Natural killer cell treated with Interleukin-12 subunit alpha and Interleukin-12 subunit beta and Interleukin-15 and Interleukin-18, amount 100 ng/mL, for 72 hours (primary cell): ENCODE measurements at places on chromosomes 5 and 9. TPM values are rescaled to one million over a fixed set of nuclear protein-coding genes. Genes with fewer than 3 reads are reported as not detected.

DNA sequence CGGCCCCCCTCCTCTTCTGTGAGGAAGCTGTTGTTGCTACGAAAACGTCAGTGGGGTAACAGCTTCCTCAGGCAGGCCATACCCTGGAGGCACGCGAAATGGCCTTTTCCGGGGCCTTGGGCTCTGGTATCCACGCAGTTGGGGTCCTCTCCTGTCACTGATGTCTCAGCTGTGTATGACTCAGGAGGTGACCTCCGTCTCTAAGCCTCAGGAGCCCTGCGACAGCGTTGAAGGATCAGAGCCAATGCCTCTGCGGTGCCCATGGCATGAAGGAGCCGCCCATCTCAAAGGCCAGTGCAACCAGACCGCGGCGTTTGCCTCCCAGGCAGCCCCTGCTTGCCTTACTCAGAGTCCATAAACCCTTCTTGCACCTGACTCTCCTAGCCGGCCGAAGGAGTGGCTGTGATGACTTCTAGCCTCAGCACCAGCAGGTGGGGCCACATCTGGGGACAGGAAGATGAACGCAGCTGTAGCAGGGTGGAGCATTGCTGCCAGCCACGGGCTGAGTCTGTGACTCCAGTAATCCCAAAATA is 1.0 kb upstream of the MXD3 start:
- peak overlapping the region; percentile 96 for H3K4me3 ChIP-seq
- no peaks in the 10 kb centered on the region for H3K36me3 ChIP-seq
- DNase-seq = no peak
- H3K27me3 ChIP-seq = no peaks in the 10 kb centered on the region
- peaks cover 30% of the 10 kb centered on the region for H3K4me1 ChIP-seq
- peak overlapping the region; percentile 71 for H3K27ac ChIP-seq

DNA sequence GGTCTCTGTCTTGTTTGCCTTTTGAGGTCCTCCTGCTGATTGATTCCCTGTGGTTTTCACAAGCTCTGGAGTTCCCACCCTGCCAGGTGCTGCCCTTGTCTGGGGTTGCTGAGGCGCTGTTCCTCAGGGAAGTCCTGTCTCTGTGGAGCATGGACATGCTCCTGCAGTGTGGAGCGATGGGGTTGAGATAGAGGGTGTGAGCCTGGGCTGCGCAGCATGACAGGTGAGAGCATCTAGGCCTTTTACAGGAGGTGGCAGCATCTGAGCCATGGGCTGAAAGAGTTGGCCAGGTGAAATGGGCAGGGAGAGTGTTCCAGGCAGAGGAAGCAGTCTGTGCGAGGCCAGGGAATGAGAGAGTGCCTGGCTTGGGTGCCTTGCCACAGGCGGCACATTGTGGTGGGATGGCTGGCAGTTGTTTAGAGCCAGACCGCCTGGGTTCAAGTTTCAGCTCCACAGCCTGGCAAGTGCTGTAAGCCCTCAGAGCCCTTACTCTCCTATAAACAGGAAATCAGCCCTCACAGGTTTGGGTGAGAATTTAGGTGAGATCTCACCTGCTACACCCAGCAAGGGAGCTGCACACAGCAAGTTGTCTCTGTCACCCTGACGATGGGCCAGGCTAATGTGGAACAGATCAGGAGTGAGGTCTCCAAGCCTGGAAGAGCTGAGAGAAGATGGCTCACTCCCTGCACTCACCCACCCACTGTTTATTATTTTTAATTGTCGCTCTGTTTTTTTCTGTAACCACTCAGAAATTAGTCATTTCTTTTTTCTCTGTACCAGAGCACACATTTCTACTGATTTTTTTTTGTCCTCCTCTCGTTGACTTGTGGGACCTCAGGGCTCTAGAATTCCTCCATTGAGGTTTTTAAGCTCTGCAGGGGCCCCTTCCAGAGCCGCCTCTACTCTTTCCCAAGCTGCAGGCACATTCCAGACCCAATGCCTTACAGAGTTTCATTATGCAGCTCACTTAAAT is 19.6 kb downstream of the TCOF1 start:
- H3K27me3 ChIP-seq = no peaks in the 10 kb centered on the region
- no peak overlapping the region for H3K4me3 ChIP-seq
- peak overlapping the region; percentile 81 for H3K27ac ChIP-seq
- peaks cover 20% of the 10 kb centered on the region for H3K36me3 ChIP-seq
- peaks cover 13% of the 10 kb centered on the region for H3K4me1 ChIP-seq

- no peaks in the 10 kb centered on the region for H3K27me3 ChIP-seq
- peaks cover 15% of the 10 kb centered on the region for H3K4me1 ChIP-seq
- no peak overlapping the region for H3K27ac ChIP-seq
- no peak overlapping the region for H3K4me3 ChIP-seq
- no peak for DNase-seq
Measured at GRCh38 chr9:36162211-36162738, 6.9 kb upstream of the CCIN start.

DNA sequence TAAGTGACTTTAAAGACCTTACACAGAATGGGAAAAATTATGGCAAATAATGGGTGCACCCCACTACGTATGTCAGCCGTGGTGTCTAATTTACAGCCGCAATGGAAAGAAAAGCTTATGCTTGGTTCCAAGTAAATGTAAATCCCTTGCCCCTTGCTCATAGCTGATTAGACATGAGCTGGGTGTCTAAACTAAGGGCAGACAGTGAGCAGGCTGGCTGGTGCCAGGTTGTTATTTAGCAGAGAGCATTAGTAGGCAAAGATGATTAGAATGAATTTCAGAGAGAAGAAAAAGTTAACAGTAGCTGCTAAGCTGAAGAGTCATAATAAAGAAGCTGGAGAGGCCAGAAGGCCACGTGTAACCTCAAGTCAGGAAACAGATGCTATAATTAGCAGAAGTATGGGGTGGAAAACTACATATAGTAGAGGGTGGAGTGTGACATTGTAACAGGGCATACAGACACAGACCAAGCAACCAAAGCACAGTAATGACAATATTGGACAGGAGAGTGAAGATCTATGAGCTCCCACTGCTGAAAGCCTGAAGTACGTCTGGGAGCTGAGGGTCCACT is 257.7 kb downstream of the MCTP1 start:
- peak overlapping the region; percentile 4 for H3K27ac ChIP-seq
- H3K4me3 ChIP-seq = peak overlapping the region; percentile 60
- no peak for DNase-seq
- H3K4me1 ChIP-seq = peaks cover 21% of the 10 kb centered on the region
- H3K36me3 ChIP-seq = peaks cover 4% of the 10 kb centered on the region

The PCDHB10 gene
- total RNA-seq = not detected

DNA sequence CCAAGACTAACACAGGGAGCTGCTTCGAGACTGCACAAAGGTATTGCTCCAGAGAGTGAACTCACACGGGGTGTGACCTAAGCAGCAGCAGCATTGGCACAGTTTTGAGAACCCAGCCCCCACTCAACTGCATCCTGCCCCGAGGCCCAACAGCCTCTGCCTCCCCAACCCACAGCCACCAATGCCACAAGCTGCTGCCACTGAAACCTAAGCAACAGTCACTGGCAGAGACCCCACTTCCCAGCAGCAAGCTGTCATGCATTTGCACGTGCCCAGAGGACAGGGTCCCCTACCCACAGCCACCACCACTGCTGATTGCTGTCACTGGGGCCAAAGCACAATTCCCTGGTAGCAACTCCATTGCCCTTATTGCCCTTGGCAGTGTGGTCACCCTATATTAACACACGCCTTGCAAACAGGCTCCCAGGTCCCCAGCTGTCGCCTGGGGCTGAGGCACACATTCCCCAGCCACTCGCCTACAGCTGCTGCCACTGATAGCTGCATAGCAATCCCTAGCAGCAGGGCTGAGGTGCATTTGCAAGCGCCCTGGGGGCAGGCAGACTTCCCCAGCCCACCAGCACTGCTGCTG is 141.0 kb downstream of the AGTPBP1 start:
- DNase-seq = peak; percentile 68
- H3K4me3 ChIP-seq = peak overlapping the region; percentile 13
- H3K36me3 ChIP-seq = peaks cover 9% of the 10 kb centered on the region
- H3K27me3 ChIP-seq = no peaks in the 10 kb centered on the region
- no peak overlapping the region for H3K27ac ChIP-seq

The IGFBPL1 gene
- total RNA-seq = not detected

DNA sequence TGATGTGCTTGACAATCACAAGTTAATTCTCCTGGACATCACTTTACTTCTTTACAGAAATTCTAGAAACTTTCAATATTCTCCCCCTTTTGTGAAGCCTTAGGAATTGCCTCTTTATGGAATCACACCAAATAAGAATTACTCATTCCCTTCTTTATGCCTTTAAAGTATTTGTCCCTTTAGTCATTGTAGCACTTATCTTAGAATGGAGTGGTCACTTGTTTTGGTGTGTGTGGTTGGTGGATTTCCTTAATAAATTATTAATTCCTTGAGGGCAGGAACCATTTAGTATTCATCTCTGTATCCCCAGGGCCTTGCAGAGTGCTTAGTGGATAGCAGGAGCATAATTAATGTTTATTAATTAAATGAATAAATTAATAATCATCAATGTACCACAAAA is 307.0 kb downstream of the ARRDC3 start:
- DNase-seq = no peak
- peaks cover 15% of the 10 kb centered on the region for H3K27me3 ChIP-seq
- H3K4me1 ChIP-seq = no peaks in the 10 kb centered on the region
- H3K36me3 ChIP-seq = no peaks in the 10 kb centered on the region
